K562 (cell line): ENCODE measurements at places on chromosomes 7 and 10.

- DNase-seq = no peak
Observed at GRCh38 chr10:126179637-126180036, 208.6 kb downstream of the ADAM12 start.

DNA sequence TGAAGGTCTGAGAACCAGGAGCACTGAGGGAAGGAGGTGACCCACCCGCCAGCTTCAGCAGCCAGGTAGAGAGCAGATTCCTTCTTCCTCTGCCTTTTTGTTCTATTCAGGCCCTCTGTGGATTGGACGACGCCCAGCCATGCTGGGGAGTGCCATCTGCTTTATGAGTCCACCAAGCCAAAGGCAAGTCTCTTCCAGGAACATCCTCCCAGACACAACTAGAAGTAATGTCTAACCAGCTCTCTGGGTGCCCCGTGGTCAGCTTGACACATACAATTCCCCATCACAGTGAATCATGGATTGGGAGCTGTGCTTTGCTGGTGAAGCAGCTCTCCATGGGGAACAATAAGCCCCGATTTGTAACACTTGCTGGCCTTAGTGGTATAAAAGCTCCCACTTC is 125.2 kb downstream of the CCDC3 start:
- no peak for DNase-seq

DNA sequence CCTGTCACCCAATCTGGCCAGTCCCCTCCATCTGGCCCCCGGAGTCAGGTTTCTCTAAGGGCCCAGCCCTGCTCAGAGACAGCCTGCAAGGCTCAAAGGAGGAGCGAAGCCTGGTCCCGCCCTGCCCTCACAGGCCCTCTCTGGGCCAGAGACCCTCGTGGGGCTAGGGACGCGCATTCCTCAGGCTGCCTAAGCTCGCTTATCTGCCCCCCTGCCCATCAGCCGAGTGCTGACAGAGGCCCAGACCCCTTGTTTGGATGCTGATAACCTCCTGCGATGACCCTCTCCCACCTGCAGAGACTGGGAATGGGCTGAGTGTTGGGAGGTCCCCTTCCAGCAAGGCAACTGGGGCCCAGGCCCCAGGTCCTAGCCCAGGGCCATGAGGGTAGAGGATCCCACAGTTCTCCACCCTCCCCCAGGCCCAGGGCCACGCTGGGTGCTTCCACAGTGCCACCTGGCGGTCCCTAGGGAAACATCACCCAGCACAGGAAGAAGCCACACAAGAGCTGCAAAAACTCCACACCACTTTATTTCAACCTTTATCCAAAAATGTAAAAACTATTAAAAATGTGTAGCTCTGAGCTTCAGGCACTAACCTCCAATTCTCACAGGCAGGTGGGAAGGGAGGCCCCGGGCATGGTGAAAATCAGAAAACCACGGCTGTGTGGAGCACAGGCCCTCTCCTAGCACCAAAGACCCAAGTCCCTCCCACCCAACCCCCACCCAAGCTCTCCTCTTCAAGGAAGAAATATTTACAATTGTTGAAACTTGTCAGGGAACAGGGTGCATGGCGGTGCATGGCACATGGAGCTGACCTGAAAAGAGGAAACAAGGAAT is 2.2 kb downstream of the NPM3 start:
- DNase-seq = peak; percentile 74

- DNase-seq = no peak
Observed at GRCh38 chr7:128446306-128446705, 9.4 kb upstream of the HILPDA start.

DNA sequence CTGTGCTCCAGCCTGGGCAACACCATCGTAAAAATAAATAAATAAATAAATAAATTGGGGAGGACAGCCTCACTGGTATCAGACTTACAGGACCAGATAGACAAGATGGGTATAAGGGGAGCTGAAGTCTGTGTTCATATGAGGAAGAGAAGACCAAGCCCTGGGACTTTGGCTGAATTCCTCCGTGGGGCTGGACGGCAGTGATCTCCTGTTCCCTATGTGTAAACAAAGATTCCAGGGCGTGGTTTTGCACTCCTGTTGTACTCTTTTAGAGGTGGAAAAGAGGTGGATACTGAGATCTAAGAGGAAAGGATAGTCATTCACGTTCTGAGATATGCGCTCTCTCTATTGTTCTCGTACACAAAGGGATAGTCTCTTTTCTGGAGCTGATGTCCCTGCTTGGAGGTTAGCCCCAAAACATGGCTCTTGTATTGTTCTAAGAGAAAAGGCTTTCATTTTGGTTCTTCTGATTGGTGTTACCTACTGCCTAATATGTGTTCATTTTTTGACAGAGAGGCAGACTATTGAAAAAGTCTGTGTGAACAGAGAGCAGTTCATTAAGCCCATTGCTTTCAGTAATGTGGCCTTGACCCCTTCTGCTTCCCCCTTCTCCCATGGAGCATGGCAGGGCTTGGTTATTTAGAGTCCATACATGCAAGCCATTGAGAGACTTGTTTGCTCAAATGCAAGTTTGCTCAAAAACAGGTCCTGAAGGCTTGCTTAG is 12.3 kb downstream of the KCTD7 start:
- DNase-seq = no peak

DNA sequence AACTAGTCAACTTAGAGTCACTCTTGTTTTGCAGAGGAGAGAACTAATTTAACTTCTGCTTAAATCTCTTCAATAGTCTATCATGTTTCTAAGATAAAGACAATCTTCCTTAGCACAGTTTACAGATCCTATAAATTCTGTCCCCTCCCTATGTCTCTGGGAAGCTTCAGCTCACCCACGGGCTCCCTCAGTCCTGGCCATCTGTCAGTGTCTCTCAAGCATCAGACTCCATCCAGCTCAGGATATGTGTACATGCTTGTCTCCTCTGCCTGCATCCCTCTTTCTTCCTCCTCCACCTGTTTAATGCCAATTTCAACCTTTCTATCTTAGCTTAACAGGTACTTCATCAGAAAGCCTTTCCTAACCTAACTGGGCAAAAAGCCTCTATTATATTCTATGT is 177.1 kb upstream of the PTER start:
- DNase-seq = no peak

GRCh38 chr7:78702770-78703169 is 750.7 kb downstream of the MAGI2 start:
- no peak for DNase-seq

DNA sequence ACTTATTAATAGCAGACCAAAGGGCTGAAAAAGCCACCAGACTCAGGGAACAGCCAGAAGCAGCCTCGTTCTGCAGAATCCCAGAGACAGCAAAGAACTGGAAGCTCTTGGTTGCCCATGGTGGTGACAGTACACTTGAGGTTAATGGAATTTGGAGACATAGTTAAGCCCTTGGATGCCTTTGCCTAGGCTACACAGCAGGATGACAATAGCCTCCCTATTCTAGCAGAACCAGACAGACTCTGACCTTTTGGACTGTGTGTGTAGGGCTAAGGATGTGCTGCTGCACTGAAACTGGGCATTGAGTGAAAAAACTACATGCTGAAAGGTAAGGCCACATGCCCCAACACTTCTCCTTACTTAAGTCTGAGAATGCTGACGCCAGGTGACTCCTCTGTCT is 22.7 kb downstream of the OTUD1 start:
- no peak for DNase-seq

GRCh38 chr7:149714081-149714909 is 59.1 kb downstream of the ZNF467 start:
- peak; percentile 100 for DNase-seq

- DNase-seq = no peak
Observed at GRCh38 chr7:147992698-147993097, 597.9 kb upstream of the C7orf33 start.

DNA sequence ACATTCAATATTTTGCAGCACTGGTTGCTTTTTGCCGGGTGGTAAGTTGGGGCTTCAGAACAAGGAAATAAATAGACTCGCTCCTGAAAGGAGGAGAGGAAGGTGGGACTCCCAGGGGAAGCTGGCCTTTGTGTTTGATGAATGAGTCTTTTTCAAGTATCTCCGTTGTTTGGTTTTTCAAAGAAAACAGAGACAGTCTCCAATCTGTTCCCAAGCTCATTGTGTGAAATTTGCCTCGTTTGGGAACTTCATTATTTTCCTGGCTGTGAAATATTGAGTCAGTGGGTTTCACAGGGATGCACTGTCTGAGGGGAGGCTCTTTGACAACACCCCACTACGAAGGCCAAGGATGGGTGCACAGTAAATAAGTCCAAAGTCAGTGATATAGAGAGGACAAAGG is 38.7 kb upstream of the KIAA1217 start:
- DNase-seq = no peak

DNA sequence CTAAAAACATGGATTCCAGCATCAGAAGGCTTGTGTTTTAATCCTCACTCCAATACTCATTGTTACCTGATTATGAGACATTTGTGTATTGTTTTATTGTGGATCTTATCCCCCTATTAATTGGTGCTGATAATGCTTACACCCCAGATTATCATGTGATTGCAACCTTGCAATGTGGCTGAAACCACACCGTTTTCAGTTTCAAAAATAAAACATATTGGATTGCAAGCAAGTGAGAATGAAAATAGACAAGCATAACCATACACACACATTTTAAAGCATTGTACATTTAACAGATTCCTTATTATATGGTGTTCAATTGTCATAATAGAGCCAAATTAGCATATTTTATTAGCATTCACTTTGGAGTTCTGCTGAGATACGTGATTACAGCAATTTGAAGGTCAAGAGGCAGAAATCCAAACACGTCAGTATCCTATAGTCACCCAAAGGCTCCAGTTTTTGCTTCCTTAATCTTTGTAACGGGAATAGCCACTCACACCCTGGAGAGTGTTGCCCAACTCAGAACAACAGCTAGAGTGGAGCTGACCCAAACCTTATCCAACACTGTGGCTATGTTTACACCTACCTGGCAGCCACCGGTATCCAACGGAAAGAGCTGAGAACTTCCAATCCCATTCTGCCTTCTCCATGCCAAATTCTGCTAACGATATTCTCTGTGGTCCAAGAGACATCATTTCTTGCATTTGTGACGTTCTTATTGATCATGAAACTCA is 317.1 kb upstream of the KLF6 start:
- DNase-seq = no peak

DNA sequence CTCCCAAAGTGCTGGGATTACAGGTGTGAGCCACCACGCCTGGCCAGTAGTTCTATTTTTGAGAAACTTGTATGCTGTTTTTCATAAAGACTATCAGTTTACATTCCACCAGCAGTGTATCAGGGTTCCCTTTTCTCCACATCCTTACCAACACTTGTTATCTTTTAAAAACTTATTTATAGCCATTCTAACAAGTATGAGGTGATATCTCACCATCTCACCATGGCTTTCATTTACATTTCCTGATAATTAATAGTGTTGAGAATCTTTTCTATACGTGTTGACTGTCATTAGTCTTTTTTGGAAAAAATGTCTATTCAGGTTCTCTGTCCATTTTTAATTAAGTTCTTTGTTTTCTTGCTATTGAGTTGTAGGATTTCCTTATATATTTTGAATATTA is 416.1 kb downstream of the NEBL start:
- DNase-seq = no peak

DNA sequence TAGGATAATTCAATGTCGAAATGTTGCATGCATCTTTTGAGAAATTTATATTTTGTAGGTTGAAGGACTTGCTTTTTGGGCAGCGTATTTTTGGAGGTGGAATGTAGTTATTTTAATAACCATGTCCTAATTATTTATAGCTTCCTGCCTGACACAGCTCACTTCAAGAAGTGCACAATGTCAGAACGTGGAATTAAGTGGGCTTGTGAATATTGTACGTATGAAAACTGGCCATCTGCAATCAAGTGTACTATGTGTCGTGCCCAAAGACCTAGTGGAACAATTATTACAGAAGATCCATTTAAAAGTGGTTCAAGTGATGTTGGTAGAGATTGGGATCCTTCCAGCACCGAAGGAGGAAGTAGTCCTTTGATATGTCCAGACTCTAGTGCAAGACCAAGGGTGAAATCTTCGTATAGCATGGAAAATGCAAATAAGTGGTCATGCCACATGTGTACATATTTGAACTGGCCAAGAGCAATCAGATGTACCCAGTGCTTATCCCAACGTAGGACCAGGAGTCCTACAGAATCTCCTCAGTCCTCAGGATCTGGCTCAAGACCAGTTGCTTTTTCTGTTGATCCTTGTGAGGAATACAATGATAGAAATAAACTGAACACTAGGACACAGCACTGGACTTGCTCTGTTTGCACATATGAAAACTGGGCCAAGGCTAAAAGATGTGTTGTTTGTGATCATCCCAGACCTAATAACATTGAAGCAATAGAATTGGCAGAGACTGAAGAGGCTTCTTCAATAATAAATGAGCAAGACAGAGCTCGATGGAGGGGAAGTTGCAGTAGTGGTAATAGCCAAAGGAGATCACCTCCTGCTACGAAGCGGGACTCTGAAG is 620 bp downstream of the ZRANB1 start:
- DNase-seq = peak; percentile 0

DNA sequence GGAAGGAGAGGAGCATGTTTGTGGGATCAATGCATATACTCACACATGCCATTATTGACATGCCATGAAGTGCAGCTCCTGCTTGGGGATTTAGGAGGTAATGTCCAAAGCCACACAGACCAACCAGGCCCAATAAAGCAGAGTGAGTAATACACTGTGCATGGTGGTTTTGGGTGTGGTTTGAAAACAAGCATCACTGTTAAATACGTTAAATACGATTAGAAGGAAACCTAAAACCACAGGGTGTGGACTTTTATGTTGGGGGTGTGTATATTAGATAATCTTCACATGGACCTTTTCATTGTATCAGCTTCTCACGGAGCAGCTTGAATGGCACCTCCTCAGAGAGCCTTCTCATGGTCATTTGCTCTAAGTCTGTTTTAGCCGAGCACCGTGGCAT is 10.4 kb upstream of the EIF3A start:
- DNase-seq = peak; percentile 12

- DNase-seq = no peak
Observed at GRCh38 chr10:115909962-115910731, 362.9 kb downstream of the GFRA1 start.

DNA sequence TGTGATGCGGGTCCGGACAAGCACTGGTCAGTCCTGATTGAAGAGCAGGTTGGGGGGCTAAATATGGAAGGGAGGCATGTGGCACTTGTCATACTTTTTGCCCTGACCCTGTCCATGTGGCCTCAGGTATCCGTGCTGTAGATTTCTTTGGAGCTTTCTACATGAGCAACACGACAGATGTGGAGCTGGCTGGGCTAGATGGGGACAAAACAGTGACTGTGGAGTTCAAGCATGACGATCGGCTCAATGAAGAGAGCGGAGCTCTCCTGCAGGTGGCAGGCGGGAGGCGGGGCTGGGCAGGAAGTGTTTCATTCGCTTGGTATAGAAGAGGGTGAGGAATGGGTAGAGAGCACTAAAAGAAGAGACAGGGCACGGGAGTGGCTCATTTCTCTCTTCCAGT is 13.0 kb upstream of the CHCHD1 start:
- DNase-seq = no peak

GRCh38 chr10:4514445-4515108 is 311.4 kb upstream of the AKR1E2 start:
- DNase-seq = no peak

GRCh38 chr7:145644426-145645134 is 472.0 kb upstream of the CNTNAP2 start:
- no peak for DNase-seq
